ENCODE measurements at places on chromosomes 5 and 9. TPM values are rescaled to one million over a fixed set of nuclear protein-coding genes. Genes with fewer than 3 reads are reported as not detected.

Gene TNFSF8
- not detected for total RNA-seq

Gene CAVIN4
- 0.42 TPM for total RNA-seq

Gene COL23A1
- total RNA-seq = not detected

Gene SPINK7
- total RNA-seq = not detected

Gene PCDHB5
- total RNA-seq = 1.6 TPM
